ENCODE measurements at places on chromosomes 16 and 17.

GRCh38 chr16:56649820-56650219 is 1.9 kb upstream of the MT1B start:
- no peak for DNase-seq

GRCh38 chr16:28261942-28262341 is 30.4 kb upstream of the SBK1 start:
- DNase-seq: no peak

- DNase-seq: no peak
Observed at GRCh38 chr16:86783636-86784626, 205.6 kb downstream of the FOXL1 start.

GRCh38 chr16:68035227-68035626 is 12.1 kb downstream of the DUS2 start:
- no peak for DNase-seq

GRCh38 chr16:53932975-53933374 is 229.0 kb downstream of the FTO start:
- no peak for DNase-seq

DNA sequence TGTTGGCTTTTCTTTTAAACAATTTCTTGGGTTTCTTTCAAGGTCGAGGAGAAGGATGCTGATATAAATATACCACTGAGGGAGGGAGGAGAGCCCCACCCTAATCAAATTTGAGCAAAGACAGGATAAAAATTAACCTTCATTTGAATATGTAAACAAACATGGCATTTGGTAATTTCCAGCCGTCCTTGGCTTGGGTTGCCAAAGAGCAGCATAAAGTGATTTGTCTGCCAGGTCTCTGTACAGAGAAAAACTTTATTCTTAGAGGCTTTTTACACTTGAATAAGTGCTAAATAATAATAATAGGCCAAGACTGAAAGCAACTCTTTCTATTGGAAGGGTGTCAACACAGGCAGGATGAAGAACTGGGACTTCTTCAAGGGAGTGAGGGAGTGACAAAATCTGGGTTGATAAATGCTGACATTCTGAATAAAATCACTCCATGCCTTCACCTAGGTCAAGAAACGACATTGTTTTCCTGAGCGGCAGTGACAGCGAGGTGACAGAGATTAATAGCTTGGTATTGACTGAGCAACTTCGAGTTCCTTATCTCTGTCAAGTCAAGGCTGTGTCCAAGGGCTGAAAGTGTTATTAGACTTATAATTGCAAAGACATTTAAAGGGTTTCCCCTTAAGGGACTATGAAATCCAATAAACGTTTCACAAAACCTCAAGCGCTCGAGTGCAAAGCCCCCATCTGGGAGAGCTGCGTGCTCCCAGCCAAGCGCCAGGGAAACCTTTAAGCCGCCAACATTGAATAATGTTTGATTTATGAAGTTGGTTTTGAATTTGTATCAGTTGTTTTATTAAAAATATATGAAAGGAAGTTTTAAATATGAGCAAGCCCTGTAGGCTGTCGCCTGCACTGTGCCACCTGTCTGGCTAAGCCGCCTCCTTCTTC is 269.5 kb upstream of the N4BP1 start:
- DNase-seq: no peak

- no peak for DNase-seq
Observed at GRCh38 chr17:78933025-78933958, 8.1 kb upstream of the TIMP2 start.

DNA sequence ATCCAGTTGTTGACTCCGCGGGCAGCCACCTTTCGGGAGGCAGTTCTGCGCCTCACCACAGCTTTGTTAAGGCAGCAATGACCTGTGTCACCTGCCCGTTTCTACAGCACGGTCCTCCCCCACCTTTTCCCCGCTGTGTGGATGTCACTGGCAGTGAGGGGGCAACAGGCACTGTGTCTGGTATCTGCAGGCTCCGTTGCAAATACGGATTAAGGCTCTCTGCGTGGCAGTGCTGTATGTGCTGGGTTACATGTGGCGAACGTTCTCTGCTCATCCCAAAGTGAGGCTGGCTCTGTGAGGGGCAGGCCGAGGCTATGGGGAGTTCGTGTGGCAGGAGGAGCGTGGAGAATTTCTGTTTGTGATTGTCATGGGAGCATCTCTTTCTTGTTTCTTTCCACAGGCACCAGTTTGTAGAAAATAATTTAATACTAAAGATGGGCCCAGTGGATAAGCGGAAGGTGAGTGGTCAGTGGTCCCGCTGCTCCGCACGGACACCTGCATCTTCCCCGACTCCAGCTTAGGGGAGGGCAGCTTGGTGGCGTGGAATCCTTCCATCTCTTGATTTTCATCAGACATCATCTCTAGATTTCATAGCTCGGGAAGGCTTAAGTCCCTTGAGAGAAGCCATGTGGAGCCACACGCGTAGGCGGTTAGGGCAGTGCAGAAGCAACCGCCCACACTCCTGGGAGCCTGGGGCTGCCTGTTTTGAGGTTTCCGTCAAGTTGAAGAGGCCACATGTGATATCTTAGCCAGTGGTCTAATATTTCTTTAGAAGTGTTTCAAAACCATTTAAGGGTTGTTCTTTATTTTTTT is 57.8 kb downstream of the PDPK1 start:
- no peak for DNase-seq

DNA sequence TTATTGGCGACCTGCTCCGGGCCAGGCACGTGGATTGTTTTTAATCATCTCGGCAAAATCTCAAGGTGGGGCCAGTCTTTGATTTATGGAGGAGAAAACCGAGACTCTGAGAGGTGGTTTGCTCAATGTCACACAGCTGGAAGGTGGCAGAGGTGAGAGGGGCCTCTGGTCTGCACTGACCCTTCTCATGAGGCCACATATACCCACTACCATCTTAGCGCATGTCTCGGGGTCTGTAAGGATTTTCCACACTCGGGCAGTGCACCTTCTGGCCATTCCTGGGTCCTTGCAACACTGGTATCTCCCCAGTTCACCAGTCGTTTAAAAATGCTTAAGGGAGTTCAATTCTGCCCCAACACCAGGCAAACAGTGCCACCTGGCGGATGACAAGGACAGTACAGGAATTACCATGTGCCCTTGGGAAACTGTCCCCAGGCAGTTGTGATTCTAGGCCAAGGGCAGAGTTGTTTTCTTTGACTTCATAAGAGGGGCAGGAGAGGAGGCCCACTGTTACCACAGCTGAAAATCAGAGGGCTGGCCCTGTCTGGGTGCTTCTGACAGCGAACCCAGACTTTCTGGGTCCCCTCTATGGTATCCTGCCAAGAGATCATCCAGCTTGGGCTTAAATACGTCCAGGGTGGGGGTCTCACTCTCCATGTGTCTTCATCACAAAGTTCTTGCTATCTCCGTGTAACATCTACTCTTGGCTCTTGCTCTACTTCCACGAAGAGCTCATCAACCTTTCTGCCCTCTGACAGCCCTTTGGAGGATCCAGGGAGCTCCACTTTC is 39.4 kb upstream of the RAI1 start:
- DNase-seq: peak; percentile 23

DNA sequence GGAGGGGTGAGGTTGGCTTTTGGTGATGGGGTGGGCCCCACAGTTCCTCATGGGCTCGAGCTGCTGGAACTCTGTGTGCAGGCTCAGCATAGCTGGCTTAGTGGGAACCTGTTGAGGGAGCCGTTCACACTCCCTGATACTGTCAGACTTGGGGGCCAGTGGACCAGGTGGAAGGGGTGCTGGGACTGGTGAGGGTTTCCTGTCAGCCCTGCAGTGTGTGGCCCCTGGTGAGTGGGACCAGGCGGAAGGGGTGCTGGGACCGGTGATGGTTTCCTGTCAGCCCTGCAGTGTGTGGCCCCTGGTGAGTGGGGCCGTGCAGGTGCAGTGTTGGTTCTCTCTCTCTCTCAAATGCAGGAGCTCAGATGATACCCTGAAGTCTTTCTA is 45.1 kb upstream of the ZNF750 start:
- no peak for DNase-seq

Measured in DMS79 (cell line).